AG10803 (cell line): ENCODE measurements at places on chromosomes 6 and 20.

GRCh38 chr20:54431156-54431944, 44.0 kb upstream of the DOK5 start:
- peak; percentile 3 for DNase-seq

DNA sequence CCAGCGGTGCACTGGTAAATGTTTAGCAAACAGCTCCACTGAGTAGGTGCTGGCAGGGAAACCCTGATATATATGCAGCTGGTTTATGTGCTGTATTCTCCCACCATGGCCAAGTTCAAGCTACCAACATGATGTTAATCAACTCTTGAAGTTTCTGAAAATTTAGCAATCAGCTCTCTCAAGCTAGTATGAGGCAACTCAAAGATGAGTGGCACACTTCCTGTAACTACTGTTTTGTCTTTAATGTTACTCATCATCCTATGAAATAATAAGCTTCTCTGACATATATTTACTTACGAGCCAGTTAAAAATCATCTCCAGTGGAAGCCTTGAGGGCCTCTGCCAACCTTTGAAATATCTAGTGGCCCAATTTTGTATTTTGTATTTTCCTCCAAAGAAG, 54.7 kb downstream of the TRMT6 start:
- DNase-seq: no peak

GRCh38 chr6:169763881-169764280, 12.5 kb downstream of the ERMARD start:
- DNase-seq: no peak

GRCh38 chr20:30598460-30599230, 658.8 kb upstream of the DEFB115 start:
- DNase-seq: no peak

GRCh38 chr20:36154700-36155628, at the start of gene EPB41L1:
Gene EPB41L1, plus strand, starts transcription at chr20:36154740. Its CDS starts 19,038 bp downstream, at chr20:36173778.
- DNase-seq: no peak

- DNase-seq: no peak
Measured at GRCh38 chr20:44834693-44835092, 24.3 kb upstream of the RIMS4 start.

DNA sequence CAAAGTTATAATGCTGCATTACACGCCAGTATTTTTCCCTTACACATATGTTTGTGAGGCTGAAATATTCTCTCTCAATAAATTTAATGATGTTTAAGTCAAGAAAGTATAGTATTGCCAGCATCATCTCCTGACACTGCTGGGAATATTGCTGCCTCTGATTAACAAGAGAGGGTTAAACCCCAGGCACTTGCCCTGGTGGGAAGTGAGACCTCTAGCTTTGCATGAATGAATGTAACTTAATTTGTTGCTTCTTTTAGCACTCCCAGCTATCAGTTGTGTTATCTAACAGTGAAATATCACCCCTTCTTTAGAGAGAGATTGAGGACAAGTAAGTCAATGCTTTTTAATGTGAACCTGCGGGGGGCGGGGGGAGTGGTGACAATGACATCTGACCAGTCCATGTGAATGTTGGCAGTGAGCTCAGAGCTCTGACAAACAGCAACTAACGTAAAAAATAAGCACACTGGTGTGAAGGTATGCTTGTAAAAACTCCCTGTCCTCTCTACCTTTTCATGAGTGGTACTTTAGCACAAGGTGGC, 9.8 kb downstream of the FOXA2 start:
- no peak for DNase-seq

GRCh38 chr20:25353747-25354705, 36.6 kb downstream of the ABHD12 start:
- DNase-seq: no peak

DNA sequence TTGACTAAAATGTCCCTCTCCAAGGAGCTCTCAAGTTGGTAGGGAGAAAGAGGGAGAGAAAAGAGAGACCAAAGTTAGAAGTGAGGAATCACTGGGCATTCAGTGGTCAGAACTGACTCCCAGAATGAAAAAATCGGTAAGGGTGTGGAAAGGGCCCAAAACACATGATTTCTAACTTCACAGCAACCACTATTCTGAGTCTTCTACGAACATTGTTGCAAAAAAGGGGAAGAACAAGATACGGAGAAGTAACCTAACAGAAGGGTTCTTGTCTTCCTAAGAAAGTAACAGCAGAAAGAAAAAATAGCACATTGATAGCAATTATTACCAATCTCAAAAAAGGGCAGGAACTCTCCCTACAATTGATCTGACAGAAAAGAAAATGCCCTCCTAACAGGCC, 65.6 kb downstream of the ATP9A start:
- no peak for DNase-seq

DNA sequence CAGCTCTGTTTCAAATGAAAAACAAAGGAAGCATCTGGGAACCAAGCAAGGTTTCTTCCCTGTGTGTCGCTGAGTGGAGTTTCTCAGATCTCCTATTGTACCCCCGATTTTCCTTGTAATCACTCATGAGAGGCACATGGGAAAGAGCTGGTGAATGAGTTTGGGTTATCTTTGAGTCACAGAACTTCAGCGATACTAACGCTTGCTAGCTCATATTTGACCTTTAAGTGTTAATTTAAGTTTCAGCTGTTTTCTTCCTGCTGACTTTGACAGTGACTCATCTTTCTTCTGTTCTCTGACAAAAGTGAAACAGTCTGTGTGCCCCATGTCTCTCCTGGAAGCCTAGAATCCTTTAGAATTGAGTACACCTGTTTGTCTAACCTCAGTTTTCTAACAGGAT, 261.1 kb upstream of the RGS17 start:
- no peak for DNase-seq

GRCh38 chr6:1950631-1951030, 294.8 kb downstream of the GMDS start:
- DNase-seq: no peak

DNA sequence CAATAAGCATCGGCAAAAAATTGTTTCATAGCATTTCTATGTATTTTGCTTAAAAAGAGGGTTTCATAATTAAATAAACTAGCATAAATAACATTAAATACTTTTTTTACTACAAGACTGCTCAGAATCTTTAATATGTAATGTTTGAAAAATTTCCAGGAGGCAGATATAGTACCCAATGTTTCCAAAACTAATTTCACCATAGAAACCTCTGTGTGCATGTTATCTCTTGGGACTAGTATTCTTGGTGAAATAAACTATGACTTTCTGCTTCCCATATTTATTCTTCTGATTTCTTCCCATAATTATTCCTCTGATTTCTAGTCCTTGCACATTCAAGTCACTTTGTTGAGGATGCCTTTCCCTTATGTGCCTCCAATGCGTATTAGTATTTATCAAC, 94.5 kb downstream of the PTPRK start:
- DNase-seq: no peak

DNA sequence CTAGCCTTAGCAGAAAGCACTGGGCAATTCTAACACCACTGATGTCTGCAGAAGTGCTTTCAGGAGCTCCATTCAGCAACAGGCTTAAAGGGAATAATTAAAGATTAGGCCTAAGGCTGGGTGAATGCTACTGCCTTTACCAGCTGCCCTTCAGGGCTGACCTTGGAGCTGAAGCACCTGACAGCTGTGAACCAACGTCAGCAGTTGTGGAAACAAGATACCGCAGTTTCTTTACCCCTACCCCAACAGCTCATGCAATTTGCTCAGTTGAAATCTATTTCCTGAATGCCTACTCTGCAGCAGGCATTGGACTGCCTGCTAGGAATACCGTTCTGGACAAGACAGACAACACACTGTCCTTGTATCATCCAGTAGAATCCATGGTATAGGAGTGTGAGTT, 51.5 kb upstream of the ADTRP start:
- DNase-seq: no peak

DNA sequence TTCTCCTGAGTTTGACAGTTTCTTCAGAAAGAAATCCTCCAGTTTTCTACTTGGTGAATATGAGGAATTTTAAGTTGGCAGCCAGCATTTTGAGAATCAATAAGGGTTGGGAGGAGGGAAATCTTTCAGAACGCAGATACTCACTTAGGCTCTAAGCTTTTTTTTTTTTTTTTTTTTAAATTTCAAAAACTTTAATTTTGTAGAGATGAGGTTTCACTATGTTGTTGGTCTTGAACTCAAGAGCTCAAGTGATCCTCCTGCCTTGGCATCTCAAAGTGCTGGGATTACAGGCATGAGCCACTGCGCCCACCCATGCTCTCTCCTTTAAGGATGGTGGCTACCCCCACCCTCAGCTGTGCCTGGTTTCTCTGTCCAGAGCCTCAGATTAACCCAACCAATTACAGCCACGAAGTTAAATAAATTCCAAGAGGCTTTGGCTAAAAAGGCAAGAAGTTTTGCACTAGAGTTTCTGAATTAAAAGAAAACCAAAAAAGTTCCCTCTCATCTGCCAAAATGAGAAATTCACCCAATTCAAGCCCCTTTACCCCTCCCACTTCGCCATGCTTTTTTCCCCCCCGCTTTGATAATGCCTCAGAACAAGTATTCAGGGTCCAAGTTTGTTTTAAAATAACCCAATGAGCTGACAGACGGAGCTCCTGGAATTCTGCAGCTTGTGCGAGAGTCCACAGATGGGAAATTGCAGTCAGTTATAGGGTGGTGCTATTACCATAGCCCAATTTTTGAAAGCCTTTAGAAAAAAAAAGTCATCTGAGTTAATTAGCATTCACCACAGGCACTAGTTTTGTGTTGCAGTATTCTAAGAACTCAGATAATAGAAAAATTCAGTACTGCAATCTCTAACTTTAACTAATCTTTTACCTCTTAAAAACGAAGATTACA, 94.3 kb upstream of the BEND3 start:
- no peak for DNase-seq

DNA sequence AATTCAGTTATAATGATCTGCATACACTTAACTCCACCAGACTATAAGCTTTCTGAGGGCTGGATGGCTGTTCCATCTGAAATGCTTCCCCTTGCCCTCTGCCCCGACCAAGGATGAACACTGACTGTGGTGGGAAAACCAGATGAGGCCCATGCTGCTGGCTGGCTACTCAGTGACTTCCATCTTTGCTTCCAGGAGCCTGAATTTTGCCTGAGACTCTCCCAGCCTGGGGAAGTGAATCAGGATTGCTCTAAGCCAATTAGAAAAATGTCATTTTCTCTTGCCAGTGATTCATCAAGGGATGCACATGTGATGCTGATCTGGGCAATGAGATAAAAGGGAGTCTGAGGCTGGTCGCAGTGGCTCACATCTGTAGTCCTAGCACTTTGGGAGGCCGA, 1.7 kb upstream of the TOMM34 start:
- DNase-seq: peak; percentile 31

- DNase-seq: no peak
Measured at GRCh38 chr6:144330017-144330987, 45.2 kb downstream of the UTRN start.

GRCh38 chr6:36443471-36444428, 950 bp downstream of the KCTD20 start:
- no peak for DNase-seq

- DNase-seq: no peak
Measured at GRCh38 chr6:16700202-16700915, 60.9 kb downstream of the ATXN1 start.

DNA sequence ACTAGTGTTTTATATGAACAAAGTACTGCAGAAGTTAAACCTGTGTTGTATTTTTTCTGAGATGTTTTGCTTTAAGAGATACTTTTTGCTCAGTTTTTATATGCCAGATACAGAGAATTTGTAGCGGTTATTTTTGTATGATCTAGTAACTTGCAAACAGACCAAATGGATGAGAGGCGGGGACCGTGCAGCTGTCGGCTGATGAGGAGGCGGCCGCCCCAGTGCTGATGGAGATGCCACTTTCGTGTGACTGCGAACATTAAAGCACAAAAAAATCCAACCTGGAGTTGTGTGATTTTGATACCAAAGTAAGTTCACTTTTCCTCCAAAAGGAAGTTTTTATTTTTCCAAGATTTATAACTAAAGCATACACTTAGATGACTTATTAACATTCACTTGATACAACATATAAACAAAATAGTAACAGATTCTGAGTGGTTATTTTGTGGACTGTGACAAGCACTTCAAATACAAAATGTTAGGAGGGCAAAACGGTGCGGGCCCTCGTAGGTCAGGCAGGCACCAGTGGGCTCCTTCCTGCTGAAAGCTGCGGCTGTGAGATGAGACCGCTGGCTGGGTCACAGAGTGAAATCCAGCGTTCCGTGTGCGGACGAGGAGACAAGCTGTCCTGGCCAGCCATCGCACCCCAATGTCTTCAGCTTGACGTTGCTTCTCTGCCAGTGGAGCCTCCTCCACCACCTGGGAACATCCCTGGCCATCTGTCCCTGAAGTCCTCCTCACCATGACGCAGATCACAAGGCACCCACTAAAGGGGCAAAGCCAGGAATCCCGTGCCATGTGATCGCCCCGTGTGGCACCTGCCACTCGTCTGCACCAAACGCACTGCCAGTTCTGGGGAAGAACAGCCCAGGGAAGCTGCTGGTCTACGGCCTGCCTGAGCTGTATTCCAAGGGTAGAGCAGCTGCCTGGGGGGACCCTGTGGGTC, 4.0 kb upstream of the OGFR start:
- DNase-seq: no peak

DNA sequence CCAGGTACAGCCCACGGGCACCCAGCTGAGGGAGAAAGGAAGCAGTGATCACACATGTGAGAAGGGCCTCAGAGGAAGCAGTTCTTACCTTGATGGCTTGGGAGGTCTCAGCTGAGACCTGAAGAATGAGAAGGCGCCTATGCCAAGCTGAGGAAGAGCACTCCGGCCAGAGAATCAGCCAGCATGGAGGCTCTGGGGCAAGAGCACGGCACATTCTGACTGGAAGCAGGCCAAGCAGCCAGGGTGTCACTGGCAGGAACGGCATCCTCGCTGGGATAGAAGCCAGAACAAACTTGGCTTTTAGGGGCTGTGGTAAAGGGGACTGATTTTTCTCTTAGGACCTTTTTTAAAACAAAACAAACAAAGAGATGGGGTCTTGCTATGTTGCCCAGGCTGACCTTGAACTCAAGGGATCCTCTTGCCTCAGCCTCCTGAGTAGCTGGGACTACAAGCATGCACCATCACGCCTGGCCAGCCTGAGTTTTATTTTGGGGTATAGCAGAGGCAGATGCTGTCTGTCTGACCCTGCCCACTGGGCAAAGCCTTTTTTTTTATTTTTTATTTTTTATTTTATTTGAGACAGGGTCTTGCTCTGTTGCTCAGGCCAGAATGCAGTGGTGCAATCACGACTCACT, 17.6 kb downstream of the GHRH start:
- peak; percentile 19 for DNase-seq

DNA sequence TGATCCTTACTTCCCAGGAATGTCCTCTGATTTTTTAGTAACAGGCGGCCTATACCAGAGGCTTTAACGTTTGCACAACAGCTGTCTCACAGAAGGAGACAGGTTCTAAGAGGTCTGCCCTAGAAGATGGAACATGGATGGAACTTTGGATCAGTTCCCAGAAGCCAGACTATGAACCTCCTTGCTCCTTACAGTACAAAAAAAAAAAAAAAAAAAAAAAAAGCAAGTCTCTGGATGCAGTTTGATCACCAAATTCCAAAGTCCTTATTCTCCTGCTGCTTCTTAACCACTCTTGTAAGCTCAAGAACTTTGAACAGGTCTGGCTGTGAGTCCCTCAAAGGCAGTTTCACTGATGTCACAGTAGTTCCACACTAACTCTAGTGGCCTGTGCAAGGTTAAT, 2.0 kb upstream of the TRMT11 start:
- DNase-seq: peak; percentile 76
